Retinal pigment epithelial cell (primary cell): ENCODE measurements at places on chromosomes 2 and 18.

- no peak for DNase-seq
Observed at GRCh38 chr2:175676813-175677212, 325.3 kb downstream of the LNPK start.

- DNase-seq = no peak
Observed at GRCh38 chr2:20597860-20598183, 53.1 kb downstream of the HS1BP3 start.

DNA sequence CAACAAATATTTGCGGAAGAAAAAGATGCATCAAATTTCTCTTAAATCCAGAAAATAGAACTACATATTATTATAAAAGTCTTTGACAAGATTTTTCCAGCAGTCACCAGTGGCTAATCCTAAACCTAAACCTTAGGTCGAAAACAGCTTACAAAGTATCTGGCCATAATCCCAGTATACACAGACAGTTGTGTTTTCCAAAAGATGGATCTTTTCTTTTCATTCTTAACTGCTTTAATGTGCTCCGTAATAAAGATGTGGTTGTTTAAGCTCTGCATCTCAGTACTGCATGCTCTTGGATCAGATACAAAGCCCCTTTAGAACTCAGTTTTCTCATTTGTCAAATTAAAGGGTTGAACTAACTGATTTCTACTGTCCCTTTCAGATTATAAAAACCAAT is 247.8 kb downstream of the TXNL1 start:
- DNase-seq = no peak

- DNase-seq = no peak
Observed at GRCh38 chr2:121346859-121347258, 61.9 kb upstream of the TFCP2L1 start.

DNA sequence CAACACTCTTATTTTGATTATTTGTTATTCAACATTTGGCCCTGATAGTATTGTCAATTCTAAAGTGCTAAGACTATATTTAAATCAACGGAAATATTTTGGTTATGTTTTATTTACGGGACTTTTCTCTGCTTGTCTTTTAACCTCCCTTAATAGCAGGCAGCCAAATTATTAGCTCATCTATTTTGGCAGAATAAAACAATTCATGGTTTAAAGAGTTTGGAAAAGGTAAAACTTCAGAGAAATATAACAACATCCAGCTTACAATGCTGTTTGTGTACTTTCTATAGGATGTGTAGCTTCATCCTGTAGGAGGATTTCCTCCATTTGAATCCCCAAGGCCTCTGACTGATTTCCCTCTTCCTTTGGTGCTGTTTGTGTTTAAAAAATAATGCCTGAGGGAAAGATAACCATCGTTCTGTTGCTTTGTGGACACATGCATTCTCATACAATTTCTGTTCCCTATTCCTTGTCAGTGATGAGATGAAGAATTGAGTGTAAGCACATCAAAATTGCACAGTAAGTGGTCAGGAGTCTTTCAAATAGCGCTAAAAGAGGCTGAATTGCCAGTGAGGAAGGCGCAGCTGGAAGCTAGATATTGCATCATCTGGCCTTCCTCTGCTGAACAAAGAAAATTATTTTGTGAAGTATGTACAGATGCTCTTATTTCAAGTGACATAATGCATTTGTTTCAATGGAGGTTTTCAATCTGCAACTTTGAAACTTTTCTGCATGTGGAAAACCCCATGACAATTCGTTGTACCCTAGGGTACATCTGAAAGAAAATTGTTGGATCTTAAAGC is 80.3 kb downstream of the CD28 start:
- no peak for DNase-seq

- no peak for DNase-seq
Observed at GRCh38 chr2:227889336-227889735, 17.9 kb downstream of the DAW1 start.
